ENCODE measurements at places on chromosomes 1 and 21.

- DNase-seq: no peak
These were observed 1.7 kb upstream of the EPS15 start for GRCh38 chr1:51520700-51521248.

GRCh38 chr1:154129391-154129970 lies 25.4 kb downstream of the NUP210L start:
- no peak for DNase-seq

DNA sequence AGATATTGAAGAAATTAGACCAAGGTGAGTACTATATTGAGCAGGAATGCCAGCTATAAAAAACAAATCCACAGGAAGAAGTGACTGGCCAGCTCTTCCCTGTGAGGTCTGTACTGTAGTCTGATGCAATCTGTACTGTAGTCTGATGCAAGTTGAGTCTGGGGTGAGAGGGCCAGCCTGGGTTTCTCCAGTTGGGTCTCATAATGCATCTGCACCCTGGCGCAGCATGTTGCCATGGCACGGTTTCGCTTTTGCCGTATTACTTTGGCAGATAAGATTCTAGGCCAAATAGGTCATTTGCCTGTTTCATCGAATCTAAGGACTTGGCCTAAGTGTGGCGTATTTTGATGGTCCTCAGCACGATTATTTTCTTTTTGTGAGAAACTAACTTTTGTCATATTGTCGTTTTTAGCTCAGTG lies 24.4 kb upstream of the PGD start:
- no peak for DNase-seq

DNA sequence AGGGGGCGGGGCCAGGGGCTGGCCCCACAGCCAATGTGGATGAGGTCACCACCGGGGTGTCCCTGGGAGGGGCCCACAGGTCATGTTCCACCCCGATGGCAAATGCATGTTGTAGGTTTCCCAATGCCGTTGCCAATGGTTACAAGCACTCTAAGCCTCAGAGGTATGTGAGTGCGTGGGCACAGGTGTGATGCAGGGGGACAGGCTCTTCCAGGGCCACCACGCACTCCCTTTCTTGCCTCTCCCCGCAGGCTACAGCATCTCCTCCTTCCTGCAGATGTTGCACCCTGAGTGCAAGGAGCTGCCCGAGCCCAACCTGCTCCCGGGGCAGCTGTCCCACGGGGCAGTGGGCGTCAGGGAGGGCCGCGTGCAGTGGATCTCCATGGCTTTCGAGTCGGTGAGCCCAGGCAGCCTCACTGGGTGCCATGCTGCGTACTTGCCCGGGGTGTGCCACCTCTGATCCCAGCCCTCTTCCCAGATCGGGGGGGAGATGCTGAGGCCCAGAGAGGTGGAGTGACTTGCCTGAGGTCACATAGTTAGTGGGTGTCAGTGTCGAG lies 52.4 kb downstream of the DISP3 start:
- no peak for DNase-seq

DNA sequence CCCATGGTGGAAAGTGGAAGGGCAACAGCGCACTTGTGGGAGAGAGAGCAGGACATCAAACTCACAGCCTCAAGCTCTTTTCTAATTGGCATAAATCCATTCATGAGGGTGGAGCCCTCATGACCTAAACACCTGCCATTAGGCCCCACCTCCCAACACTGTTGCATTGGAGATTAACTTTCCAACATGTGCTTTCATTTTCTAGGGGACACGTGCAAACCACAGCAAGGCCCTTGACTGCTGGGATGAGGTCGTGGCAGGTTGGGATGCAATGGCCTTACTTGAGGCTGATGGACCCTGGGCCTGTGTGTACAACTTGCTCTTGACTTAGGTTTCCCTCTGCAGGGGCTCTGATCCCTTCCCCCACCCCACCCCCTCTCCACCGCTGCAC lies 35.9 kb upstream of the NEK2 start:
- no peak for DNase-seq

GRCh38 chr1:46830665-46831322 lies 31.9 kb downstream of the CYP4B1 start:
- no peak for DNase-seq
